ENCODE measurements at places on chromosomes 6 and 20.

- DNase-seq: no peak
These were observed 2.6 kb downstream of the PRR18 start for GRCh38 chr6:166305562-166306117.

- no peak for DNase-seq
These were observed 102.5 kb downstream of the EYA2 start for GRCh38 chr20:46997187-46997586.

DNA sequence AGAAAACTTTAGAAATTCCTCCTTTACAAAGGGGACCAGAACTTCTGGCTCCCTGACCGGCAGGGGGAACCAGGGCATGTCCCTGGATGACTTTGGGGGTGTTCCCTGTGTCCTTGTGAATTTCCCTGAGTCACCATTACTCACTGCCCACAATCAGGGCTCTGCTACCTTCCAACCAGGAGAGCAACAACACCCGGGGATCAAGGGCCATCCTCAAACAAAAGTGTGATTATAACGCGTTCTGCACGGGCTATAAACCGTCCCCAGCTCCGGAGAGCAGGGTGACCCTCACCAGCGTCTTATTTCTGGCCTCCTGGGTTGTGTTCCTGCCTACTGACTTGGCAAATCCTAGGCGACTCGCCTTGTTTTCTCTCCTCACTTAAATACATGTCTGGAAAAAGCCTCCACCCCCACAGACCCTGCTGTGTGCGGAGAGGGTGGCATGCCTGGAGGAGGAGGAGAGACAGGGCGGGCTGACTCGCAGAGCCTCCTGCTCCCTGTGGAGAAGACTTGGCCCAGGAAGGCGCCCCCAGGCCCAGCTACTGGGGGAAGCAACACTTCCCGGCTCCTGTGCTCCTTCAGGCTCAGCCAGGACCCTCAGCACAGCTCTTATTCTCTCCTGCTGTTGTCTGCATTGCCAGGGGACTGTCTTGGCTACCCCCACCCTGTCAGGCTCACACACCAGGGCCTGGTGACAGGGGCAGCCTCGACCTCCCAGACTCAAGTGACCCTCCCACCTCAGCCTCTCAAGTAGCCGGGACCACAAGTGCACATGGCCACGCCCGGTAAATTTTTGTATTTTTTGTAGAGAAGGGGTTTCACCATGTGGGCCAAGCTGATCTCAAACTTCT, 54.1 kb downstream of the FGD2 start:
- peak; percentile 94 for DNase-seq

DNA sequence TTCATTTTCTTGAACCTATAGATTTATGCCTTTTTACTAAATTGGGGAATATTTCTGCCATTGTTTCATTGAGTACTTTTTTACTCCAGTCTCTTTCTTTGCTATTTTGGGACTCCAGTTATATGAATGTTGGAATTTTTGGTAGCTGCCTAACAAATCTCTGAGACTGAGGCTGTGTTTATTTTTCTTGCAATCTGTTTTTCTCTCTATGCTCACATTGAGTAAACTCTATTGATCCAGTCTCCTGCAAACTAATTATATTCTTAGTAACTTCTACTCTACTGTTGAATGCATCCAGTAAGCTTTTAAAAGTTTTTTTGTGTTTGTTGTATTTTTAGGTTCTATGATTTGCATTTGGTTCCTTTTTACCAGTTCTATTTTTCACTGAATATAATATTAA, 903.4 kb upstream of the GJE1 start:
- DNase-seq: no peak

DNA sequence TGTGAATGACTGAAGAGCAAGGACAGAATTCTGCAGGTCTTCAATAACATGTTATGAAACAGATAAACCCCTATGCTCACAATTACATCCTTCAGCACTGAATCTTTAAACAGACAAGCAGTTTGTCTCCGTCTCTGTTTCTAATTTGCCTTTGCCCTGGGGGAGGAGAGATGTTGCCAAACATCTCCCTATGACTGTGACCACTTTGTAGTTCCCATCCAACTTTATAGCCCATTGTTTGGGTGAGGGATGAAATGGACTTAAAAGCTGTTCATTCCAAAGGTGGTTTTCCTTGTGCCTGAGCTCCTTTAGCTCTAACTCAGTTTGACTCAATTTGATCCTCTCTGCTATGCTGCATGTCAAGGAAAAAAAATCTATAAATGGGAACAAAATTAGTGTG, 19.5 kb upstream of the ADTRP start:
- peak; percentile 31 for DNase-seq

DNA sequence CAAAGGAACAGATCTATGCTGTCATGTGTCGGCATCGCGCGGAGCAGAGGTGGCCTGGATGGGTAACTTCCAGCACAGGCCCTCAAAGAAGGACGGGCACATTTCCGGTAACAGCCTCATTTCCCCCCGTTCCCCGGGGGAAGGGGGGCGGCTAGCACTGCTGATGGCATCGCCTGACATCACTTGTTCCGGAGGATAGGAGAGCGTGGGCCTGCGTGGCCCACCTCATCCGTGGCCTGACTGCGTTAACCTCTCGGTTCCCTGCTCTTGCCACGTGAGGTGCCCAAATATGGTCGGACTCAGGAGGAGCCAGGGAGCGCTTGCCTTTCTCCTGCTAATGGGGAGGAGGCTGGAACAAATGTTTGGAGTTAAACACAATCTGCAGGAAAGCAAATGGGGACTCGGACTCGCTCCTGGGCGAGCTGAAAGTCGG, at the start of gene AKAP12:
Gene AKAP12 (plus strand): TSS at position 365 of the 433 bp plus-strand sequence. CDS start 596 bp downstream, outside the sequence.
- peak; percentile 58 for DNase-seq

- no peak for DNase-seq
These were observed 39.2 kb downstream of the METTL24 start for GRCh38 chr6:110318971-110319370.

GRCh38 chr20:41057999-41058673, 29.5 kb downstream of the TOP1 start:
- peak; percentile 35 for DNase-seq

- DNase-seq: no peak
These were observed 22.0 kb upstream of the DDR1 start for GRCh38 chr6:30862156-30862875.
